ENCODE measurements at places on chromosomes 6 and 20. TPM values are rescaled to one million over a fixed set of nuclear protein-coding genes. Genes with fewer than 3 reads are reported as not detected.

CDH4 gene
- total RNA-seq = under 0.01 TPM

PHF20 gene
- 49.2 TPM for total RNA-seq

BFSP1 gene
- total RNA-seq = 1.3 TPM

TPBG gene
- total RNA-seq = 6.8 TPM

TMEM217 gene
- 0.55 TPM for total RNA-seq

NOX3 gene
- not detected for total RNA-seq

OPN5 gene
- not detected for total RNA-seq

CST9L gene
- not detected for total RNA-seq

LRRC73 gene
- total RNA-seq = 1.1 TPM

PPP1R14C gene
- total RNA-seq = 0.55 TPM

TFEB gene
- 23.5 TPM for total RNA-seq

OLIG3 gene
- not detected for total RNA-seq

EEF1A2 gene
- 9.3 TPM for total RNA-seq

CCR6 gene
- not detected for total RNA-seq

ANKRD66 gene
- total RNA-seq = not detected

ENPP3 gene
- 1.1 TPM for total RNA-seq

BCLAF1 gene
- total RNA-seq = 78.0 TPM

STX11 gene
- 4.3 TPM for total RNA-seq

SIM1 gene
- total RNA-seq = not detected

GPLD1 gene
- total RNA-seq = 7.2 TPM

USP49 gene
- total RNA-seq = 2.8 TPM

FAM217A gene
- not detected for total RNA-seq

SRSF12 gene
- total RNA-seq = 1.1 TPM

FAM184A gene
- 5.4 TPM for total RNA-seq

PRDM13 gene
- total RNA-seq = not detected

LINC00237 gene
- not detected for total RNA-seq

CRISP2 gene
- total RNA-seq = not detected

SIRPB1 gene
- 0.36 TPM for total RNA-seq

BAG2 gene
- 62.4 TPM for total RNA-seq

RTF2 gene
- 53.9 TPM for total RNA-seq

GHRH gene
- total RNA-seq = not detected

TRDN gene
- total RNA-seq = not detected

LPIN3 gene
- 32.1 TPM for total RNA-seq

ELOVL2 gene
- total RNA-seq = 0.71 TPM

ETV7 gene
- 2.2 TPM for total RNA-seq

TNNC2 gene
- 1.6 TPM for total RNA-seq

NR2E1 gene
- total RNA-seq = not detected

FOXS1 gene
- not detected for total RNA-seq

VNN1 gene
- total RNA-seq = 2.6 TPM

PGC gene
- total RNA-seq = not detected

EDEM2 gene
- total RNA-seq = 8.7 TPM

DEFB132 gene
- total RNA-seq = not detected

TRIM38 gene
- 13.3 TPM for total RNA-seq

HTR1E gene
- total RNA-seq = not detected

NKX2-2 gene
- not detected for total RNA-seq

HM13 gene
- 40.3 TPM for total RNA-seq

MICB gene
- 3.3 TPM for total RNA-seq

MAS1L gene
- total RNA-seq = not detected

APCDD1L gene
- total RNA-seq = 1.9 TPM

All from sigmoid colon (tissue), 7 donors.